ENCODE measurements at places on chromosomes 7 and 10. TPM values are rescaled to one million over a fixed set of nuclear protein-coding genes. Genes with fewer than 3 reads are reported as not detected.

GRCh38 chr7:120829487-120829886 is 28.5 kb downstream of the TSPAN12 start:
- no peak for DNase-seq

DNA sequence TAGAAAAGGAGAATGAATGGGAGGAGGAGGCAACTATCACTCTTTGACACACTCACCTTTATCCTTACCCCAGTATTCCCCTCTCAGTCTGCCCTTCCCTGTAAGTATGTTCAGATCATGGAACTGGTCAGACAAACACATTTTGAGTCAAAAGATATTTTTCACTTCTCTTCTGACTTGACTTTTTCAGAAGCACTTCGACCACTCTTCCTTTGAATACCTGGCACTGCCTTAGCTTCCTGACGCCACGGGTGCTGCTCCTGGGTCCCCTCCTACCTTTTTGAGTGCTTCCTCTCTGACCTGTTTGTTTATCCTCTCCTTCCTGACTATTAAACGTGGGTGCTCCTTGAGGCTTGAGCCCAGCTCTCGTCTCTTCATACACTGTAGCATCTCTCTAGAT is 19.8 kb upstream of the C10orf67 start:
- DNase-seq, result no peak

The MAGI2 gene
- 15.1 TPM for total RNA-seq

GRCh38 chr7:66920769-66921395 is at the start of gene TMEM248:
TMEM248 (plus strand) TSS chr7:66921225; CDS start chr7:66941866, 20,641 bp downstream.
- DNase-seq, result peak; percentile 71

GRCh38 chr10:15738270-15738925 is 18.7 kb upstream of the ITGA8 start:
- no peak for DNase-seq

The MBL2 gene
- total RNA-seq, result not detected

DNA sequence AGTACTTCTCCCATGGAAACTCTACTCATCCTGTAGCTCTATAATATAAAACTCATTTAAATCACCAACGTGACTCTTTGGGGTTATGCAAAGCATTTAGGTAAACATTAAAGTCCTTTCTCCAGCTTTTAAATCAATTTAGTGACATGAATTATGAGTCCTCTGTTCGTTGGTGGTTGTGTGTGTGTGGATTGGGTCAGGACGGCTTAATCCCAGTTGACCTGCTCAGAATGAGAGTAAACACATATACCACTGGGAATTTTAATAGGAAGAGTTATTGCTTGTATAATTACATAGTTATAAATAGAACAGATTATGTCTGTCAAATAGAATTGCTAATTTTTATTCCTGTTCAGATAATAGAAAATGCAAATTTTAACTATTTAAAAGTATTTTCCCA is 30.7 kb upstream of the ADCY1 start:
- DNase-seq, result no peak

The LRGUK gene
- total RNA-seq, result 1.2 TPM

All from omental fat pad (tissue), 4 donors.